ENCODE measurements at places on chromosomes 6 and 20.

- no peak for DNase-seq
These were observed 39.7 kb downstream of the TMEM181 start for GRCh38 chr6:158599635-158600034.

DNA sequence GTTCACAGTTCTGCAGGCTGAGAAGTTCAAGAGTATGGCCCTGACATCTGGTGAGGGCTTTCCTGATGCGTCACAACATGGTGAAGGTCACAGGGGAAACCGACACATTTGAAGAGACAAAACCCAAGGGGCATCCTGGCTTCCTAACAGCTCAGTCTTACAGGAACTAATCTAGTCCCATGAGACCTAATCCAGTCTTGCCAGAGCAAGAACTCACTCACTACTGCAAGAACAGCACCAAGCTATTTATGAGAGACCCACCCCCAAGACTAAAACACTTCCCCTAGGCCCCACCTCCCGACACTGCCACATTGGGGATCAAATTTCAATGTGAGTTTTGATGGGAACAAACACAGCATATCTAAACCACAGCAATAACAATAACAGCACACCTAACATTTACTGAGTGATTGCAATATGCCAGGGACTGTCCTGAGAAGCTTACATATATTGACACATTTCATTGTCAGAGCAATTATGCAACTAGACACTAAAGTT lies 46.6 kb downstream of the TPBG start:
- DNase-seq = peak; percentile 32

DNA sequence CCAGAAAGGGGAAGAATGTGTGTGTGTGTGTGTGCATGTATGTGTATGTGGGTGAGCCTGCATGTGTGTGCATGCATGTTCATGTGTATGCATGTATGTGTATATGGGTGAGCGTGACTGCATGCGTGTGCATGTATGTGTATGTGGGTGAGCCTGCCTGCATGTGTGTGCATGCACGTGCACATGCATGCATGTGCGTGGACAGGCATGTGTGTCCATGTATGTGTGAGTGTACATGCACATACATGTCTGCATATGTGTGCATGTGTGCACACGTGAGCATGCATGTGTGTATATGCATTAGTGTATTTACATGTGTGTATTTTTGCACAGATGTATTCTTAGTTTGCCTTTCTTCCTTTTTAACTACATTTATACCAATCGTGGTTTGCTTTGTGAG lies 601.5 kb downstream of the QKI start:
- no peak for DNase-seq

DNA sequence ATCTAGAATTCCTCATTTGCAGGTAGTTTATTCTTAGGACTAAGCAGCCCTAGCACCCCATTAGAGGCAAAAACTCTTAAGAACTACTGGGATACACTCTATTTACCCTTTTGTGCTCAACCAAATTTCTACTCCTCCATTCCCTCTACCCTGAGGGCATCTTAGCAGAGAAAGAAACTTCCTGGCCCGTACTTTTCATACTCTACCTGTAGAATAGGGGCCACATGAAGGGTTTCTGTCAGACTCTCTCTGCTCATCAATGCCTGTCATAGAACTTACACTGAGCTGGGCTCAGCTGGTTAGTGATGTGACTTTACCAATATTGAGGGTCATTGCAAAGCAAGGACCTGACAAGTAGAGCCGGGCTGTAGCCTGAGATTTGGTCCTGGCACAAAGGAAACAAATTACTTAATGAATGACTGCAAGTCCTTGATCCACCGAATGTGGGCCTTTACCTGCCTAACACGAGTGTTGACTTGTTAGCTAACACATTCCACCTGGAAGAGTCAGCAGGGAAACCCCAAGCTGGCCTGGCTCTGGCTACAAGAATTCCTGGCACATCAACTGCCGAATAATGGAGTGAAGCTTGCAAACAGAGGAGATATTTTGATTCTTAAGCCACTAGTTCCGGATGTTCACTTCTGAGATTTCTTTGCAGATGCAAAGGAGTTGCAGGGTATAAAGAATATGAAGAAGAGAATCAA lies 280.5 kb upstream of the JAG1 start:
- DNase-seq = no peak

- DNase-seq = no peak
These were observed at the start of gene CHRNA4 for GRCh38 chr20:63360850-63361518. Gene CHRNA4, minus strand, starts transcription at chr20:63361349. Its CDS starts 184 bp downstream, at chr20:63361165.

DNA sequence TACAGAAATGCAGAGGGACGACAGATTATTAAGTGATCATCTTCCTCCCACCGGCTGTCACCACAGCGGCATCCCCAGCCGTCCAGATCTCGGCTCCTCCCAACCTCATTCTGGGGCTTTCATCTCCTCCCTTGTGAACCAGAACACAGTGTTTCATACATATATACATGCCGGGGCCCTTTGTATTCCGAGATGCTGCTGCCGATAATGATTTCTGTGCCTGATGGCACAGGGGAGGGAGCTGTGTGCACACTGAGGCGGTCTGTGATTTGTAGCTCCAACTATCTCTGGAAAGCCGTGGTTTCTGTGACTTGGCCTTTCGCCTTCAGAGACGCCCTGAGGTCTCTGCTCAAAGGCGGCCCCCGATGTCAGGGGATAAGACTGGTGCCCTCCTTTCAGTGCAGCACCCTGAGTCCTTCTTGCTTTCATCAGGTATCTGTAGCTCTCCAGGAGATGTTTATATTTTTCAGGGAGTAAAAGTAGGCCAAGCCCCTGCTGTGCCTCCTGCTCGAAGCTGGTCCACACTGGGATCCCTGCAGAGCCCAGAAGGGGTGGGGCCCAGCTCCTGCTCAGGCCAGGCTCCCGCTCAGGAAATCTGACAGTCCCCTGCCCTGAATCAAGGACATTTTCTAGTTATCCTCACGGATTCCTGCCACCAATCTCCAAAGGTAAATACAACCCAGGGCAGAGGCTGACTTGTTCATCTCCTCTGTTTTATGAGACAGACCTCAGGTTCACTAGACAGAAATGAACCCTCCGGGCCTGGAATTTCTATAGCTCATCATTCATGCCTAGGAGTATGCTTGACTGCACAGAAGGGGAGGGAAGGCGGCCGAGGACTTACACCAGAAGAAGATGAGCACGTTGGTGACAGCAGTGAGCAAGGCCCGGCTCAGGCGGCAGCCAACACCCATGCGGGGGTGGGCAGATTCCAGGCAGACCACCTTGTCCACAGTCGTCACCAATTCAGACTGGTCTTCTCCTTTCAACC lies 11.2 kb downstream of the LEMD2 start:
- DNase-seq = no peak

GRCh38 chr6:88168362-88168761 lies 2.2 kb upstream of the CNR1 start:
- no peak for DNase-seq

DNA sequence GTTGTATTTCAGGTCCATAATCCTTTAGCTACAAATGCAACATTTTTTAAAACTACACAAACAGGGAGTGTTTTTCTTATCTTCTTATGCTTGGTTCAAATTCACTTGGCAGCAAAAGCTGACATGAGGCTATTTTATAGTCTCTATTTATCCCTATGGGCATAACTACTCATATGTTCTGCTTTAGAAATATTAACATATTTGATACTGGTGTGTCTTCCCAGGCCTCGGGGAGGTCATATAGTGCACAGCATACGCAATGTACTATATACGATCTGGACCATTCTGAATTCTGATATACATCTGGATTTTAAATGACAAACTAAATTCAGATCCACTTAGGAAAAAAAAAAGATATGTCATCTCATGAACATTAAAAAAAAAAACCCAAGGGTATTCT lies 69.2 kb downstream of the TFAP2C start:
- no peak for DNase-seq

GRCh38 chr6:36757206-36757605 lies 59.6 kb downstream of the RAB44 start:
- DNase-seq = no peak

DNA sequence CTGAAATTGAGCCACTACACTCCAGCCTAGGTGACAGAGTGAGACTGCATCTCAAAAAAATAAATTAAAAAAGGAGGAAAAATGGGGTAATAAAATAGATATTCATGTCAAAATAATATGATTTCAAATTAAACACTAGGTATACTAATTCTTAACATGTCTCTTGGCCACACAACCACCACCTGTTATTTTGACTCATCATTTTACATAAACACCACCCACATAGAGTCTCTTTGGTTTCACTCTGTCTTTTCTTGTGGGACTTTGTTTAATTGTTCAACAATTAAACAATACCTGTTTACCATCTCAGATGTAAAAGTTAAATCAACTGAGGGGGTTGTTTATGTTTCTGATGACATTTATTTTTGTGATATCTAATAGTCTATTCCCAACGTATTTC lies 476.8 kb upstream of the ADGRB3 start:
- DNase-seq = no peak

- DNase-seq = peak; percentile 24
These were observed 14.6 kb upstream of the MRPS18A start for GRCh38 chr6:43702171-43702533.

- DNase-seq = no peak
These were observed 68.4 kb downstream of the ID4 start for GRCh38 chr6:19905584-19905983.

GRCh38 chr6:11430036-11430435 lies 107.5 kb upstream of the TMEM170B start:
- DNase-seq = no peak

DNA sequence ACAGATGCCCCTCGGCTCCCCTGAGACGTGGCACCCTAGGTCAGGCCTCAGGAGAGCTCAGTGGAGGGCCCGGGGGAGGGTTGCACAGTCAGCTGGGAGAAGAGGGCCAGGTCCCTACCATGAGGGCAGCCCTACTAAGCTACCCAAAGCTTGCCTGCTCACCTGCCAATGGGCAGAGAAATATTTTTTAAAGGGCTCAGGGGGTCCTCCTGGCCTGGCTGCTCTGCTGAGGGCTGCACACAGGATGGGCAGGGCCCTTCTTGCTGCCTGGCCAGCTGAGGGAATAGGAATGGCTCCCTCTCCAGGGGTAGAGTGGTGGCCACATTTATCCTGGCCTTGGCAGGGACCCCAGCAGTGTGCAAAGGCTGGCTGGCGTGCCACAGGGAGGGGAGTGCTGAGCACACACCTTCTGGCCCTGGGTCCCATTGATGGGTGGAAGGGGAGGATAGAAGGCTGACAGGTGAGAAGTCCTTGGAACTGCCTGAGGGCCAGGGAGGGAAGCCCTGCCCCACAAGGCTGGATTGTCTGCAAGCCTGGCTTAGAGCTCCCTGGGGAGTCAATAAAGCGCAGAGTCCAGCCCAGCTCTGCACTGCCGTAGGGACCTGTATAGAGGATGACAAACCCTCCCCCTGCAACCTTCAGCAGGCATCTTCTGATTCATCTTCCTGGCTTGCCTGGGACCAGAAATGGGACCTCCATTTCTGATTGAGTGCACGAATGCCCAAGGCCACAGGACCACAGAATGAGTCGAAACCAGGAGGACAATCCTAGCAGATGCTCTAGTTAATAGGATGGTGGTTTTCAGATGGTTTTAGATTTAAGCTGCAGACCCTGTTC lies 62.1 kb downstream of the NOL4L start:
- peak; percentile 92 for DNase-seq

- no peak for DNase-seq
These were observed 412 bp upstream of the TUBB1 start for GRCh38 chr20:59018817-59019216.

DNA sequence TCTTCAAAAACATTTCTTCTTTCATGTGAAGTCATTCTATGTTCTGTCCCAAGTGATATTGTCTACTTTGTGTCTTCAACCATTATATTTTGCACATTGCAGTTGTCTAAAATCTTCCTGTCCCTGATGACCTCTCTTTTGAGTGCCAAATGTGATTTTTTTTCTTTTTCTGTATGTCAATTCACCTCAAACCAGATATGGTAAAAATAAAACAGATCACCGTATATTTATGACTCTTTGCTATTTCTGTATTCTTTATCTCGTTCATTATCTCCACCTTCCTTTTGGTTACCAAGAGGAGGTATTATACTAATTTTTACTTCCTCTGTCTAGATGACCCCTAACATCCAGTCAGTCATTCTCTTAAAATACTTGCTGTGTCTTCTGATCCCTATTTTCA lies 165.2 kb downstream of the GRIK2 start:
- no peak for DNase-seq
